ENCODE measurements at places on chromosomes 5 and 9.

- DNase-seq: no peak
Observed at GRCh38 chr9:70639853-70640814, 225.7 kb upstream of the KLF9 start.

- no peak for DNase-seq
Observed at GRCh38 chr9:16289639-16290038, 580.8 kb downstream of the BNC2 start.

DNA sequence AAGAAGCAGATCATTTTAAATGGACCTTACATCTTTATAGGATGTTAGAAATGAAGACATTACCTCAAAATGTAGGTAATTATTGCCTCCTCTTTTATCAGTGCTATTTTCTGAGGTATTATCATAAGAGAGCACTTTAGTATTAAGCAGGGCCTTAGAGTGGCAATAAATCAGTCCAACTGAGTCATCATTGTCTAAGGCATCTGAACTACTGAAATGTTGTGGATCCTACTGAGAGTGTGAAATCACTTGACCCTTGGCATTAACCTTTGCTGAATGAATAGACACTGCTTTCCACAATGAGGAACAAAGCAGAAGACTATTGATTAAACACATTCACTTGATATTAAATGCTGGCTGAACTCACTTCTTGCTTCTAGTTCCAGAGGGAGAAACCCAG lies 224.6 kb upstream of the ARRDC3 start:
- no peak for DNase-seq

- DNase-seq: no peak
Observed at GRCh38 chr9:137277329-137278041, at the start of gene TOR4A. Gene TOR4A, plus strand, starts transcription at chr9:137277726. Its CDS starts 964 bp downstream, at chr9:137278690.

GRCh38 chr5:166795756-166796155 lies 1495.7 kb upstream of the WWC1 start:
- DNase-seq: no peak

DNA sequence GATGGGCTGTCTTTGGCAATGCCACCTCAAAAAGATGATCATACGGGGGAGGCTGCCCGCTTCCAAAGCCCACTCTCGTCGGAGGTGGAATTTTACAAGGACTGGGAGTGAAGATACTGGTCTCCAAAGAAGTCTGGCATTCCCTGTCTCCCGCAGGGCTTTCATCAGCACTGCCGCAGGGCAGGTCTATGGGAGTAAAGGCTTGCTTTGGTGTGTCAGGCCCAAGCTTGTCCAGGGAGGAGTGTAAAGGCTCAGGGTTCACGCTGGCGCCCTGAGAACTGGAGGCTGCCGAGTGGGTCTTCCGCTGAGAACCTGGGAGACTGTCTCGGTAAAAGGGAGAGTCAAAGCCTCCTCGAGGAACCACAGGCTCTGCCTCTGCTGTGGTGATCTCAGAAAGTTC lies 27.0 kb downstream of the SPACA9 start:
- no peak for DNase-seq

GRCh38 chr9:1837453-1838084 lies 177.6 kb upstream of the SMARCA2 start:
- DNase-seq: no peak

DNA sequence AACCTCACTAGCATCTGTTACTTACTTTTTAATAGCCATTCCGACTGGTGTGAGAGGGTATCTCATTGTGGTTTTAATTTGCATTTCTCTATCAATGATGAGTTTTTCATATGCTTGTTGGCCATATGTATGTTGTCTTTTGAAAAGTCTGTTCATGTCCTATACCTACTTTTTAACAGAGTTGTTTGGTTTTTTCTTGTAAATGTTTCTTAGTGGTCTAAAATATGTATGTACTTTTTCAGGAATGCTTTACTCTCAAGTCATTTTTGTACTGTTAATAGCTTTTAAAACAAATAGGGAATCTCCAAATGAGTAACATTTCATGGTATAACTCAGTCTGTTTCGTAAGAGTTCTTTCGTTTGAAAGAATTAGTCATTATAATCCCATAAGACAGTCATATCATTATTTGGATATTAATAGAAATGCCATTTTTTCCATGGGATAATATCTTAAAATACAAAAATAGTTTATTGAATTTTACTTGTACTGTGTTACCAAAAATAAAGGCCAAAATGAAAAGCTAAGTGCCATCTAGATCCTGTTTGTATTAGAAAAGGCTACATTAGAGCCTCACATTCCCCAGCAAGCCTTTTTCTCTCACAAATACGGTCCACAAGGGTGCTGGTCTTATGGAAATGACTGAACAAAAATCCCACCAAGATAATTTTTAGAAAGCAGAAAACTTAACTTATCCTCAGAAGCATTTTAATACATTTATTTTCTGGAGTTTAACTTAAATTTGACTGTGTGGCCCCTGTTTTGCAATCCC lies 247.7 kb downstream of the PJA2 start:
- no peak for DNase-seq

- DNase-seq: no peak
Observed at GRCh38 chr9:33177639-33178038, 10.5 kb upstream of the B4GALT1 start.

GRCh38 chr5:72465601-72466563 lies 41.3 kb downstream of the ZNF366 start:
- no peak for DNase-seq

DNA sequence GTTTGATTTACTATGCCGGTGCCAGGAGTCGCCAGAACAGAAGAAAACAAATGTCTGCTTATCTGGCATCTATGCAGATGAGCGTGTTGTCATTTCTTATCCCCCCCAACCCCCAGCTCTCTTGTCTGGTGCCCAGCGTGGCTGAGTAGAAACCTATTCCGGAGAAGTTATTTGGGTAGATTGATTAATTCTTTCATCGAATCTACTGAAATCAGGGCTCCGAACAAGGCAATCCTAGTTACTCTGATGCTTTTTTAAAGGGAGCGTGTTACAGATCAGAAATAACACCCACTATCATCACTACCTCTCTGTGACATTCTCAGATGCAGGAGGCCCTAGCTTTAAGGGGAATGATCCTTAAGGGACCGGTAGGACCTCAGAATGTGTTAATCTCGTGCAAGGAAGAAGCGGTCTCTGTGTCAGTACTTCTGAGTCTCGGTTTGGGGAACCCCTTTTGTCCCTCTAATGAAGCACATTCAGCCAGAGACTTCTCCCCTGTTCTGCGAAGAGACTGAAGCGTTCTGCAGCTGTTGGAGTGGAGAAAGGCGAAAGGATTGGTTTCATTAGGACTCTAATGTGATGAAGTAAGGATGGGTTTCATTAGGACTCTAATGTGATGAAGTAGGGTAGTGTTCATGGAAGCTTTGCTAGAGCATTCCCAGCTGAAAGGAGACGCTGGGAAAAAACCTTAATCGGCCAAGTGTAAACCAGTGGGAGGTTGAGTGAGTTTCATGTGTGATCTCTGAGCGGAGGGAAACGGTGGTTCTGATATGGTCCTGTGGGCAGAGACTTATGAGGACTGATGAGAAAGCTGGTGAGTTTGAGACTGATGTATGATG lies 1.5 kb downstream of the PIP5K1B start:
- DNase-seq: no peak

GRCh38 chr5:57662991-57663390 lies 180.4 kb upstream of the ACTBL2 start:
- no peak for DNase-seq

DNA sequence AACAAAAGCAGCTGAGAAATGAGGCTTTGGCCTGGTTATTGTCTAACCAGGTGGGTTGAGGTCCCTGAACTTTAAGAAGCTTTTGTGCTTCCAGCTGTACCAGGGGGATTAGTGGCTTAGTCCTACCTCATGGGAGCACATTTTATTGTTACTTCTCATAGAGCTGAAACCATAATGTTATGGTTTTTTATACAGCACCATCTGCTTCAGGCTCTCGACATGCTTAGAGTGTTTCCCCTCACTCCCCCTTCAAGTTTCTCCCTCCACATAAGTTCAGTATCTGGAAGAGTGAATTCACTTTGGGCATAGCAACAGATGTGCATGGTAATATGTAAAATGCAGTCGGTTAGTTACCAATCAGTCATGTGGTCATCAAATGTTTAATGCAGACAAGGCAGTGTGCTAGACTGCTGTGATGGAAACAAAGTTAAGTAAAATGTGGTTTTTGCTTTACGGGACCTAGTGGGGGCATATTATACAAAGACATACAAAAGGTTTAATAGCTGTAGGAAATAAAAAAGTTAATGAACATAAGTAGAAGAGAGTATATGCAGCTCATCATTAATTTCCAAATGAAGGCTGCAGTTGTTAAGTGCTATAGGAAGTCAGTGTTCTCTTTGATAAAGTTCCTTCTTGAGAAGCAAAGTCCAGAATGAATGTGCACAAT lies 95.9 kb upstream of the SPRY4 start:
- no peak for DNase-seq

GRCh38 chr9:134877541-134877940 lies 3.1 kb upstream of the FCN2 start:
- no peak for DNase-seq

DNA sequence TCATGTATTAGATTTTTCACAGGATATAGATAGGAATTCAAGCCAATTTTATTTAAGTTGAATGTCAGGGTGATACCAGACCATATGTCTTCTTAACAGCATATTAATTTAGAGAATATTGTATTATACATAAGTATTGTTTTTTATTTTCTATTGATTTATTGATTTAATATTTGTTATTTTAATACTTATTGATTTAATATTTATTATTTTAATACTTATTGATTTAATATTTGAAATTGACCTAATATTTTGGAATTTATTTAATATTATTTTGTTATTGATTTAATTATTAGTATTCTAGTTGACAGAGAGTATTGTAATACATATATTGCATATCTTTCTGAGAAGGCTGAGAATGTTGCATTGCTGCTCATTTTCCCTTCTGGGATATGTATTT lies 1411.8 kb upstream of the ACO1 start:
- DNase-seq: no peak

DNA sequence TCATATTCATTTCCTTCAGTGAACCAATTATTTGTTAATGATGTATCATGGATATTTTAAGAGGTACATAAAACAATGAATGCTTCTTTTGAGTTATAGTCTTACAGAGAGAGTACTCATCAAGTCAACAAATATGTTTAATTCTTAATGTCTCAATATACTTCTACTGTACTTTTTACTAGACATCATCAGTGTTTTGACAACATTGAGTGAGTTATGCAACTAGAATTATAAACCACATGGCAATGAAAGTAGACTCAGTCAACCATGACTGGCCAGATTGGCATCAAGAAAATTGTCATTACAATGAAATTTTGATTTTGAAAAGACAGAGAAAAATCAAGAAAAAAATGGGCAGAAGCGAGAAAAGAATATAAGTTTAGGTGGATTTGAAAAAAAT lies 1248.1 kb upstream of the CDH18 start:
- DNase-seq: no peak

GRCh38 chr9:98471185-98471584 lies 215.7 kb upstream of the TBC1D2 start:
- DNase-seq: no peak

GRCh38 chr5:137632716-137633115 lies 103.2 kb downstream of the KLHL3 start:
- DNase-seq: no peak

GRCh38 chr9:34783951-34784487 lies 74.1 kb upstream of the CCL21 start:
- no peak for DNase-seq

- DNase-seq: no peak
Observed at GRCh38 chr5:137954131-137954879, 65.0 kb downstream of the PKD2L2 start.

DNA sequence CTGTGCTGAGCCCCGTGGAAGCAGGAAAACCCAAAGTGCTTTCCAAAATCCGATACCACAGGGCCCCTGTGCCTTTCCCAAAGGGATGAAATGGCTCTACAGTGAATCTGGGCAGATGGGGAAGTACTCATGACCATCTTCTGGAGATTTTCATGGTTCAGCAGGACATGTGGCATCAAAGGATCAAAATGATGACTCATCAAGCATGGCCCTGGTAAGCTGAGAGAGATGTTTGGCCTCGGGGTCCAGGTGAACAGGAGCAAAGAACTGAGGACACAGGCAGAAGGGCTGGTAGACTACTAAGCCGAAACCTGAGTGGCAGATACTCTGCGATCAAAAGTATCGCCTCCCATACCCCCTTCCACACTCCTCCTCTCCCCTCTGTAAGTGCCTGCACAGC lies 160.0 kb upstream of the EFNA5 start:
- no peak for DNase-seq

- DNase-seq: no peak
Observed at GRCh38 chr5:134714541-134714940, 23.8 kb upstream of the CAMLG start.

DNA sequence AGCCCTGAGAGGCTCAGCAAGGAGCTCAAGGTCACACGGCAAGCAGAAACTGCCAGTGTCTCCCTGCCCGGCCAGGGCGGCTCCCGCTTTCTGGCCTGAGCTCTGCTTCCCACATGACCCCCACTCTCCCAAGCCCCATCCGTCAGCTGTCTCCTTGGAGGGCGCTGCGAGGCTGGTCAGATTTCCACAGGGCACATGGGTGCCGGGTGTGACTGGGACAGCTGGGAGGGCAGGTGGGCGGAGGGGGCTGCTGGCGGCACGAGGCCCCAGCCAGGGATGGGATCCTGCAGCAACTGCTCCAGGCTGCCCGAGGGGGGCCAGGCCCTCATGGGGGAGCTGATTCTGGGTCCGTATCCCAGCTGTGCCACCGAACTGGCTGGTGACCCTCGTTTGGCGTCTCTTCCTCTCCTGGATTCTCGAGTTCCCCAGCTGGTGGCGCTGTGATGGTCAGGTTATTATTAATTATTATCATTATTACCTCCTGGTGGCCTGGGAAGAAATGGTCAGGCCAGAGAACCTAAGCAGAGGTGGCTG lies 12.9 kb upstream of the WDR38 start:
- DNase-seq: no peak

DNA sequence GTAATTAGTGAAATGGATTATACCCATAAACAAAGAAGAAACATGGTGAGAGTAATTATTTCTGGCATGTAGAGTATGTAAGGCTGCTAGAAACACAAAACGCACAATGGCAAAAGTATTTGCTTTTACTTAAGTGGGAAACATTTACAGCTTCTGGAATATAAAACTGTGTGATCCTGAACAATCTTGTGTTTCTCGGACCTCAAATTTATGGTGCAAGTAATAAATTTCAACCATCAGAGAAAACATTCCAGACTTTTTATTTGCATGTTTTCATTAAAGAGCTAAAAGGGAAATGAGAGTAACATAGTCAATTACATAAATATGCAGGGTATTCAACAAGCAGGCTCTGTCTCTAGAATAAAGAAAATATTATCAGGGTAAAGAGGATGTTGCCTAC lies 17.2 kb upstream of the PRR16 start:
- DNase-seq: no peak

DNA sequence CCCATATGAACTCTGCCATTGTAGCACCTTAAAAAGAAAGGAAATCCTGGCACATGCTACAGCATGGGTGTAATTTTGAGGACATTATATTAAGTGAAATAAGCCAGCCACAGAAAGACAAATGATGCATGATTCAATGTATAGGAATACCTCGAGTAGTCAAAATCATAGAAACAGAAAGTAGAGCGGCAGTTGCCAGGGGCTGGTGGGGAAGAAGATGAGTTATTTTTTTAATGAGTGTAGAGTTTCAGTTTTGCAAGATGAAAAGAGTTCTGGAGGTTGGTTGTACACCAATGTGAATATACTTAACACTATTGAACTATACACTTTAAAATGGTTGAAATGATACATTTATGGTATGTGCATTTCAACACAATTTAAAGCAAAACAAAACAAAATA lies 133.0 kb downstream of the ZDHHC21 start:
- no peak for DNase-seq

All from activated T-helper 1 cell treated with Interleukin-2 at 50 U/mL for 16 hours (primary cell).